Aorta (tissue), 5 donors: ENCODE measurements at places on chromosomes 6 and 20.

DNA sequence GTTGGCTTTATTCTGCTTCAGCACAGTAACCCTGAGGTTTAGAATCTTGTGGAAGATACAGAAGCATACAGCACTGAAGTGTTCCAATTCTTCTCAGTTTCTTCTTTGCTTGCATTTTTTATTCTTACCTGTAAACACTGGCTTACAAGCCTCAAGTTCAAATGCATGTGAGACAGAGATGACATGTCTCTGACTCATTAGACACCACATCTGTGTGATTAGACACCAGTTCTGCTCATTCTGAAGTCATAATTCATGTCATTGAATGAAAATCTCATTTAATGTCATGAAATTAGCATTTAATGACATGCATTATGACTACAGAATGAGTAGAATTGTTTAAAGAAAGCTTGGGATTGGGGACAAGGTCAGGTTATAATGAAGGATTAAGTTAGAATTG lies 5.8 kb downstream of the GZF1 start:
- no peak overlapping the region for H3K4me3 ChIP-seq
- H3K4me1 ChIP-seq, result no peaks in the 10 kb centered on the region
- no peak overlapping the region for H3K27ac ChIP-seq
- no peak for DNase-seq
- peaks cover 2% of the 10 kb centered on the region for H3K36me3 ChIP-seq

DNA sequence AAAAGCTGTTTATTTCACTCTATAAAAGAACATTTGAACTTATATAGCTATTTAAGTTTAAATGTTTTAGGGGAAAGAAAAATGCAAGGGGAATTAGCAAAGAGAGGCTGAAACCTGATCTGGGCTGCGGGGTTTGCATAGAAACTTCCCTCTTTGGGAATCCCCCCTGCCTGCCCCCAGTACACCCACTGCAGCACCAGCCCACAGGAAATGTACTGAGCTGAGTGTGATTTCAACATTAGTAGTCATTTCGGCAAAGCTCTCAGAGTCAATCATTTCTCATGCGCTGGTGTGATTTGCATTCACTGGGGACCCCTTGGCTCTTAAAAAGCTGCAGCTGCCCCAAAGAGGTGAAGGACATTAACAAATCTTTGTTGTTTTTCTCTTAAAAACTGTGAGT lies 859.4 kb downstream of the MAFB start:
- no peaks in the 10 kb centered on the region for H3K36me3 ChIP-seq
- H3K4me1 ChIP-seq, result no peaks in the 10 kb centered on the region
- no peak overlapping the region for H3K4me3 ChIP-seq
- no peak overlapping the region for H3K27ac ChIP-seq
- no peaks in the 10 kb centered on the region for H3K27me3 ChIP-seq

DNA sequence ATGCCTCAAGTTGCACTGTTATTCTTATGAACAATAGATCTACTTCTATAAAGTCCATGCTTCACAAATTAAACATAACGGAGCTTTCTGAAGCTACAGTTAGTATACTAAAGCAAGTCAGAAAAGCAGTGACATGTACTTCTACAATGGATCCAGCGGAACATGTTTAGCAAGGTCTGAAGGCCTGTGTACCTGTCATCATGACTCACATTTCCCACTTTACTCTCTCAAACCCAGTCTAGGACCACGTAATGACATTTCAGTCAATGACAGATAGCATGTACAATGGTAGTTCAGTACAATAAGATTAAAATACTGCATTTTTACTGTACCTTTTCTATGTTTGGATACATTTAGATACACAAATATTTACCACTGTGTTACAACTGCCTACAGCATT lies 132.1 kb downstream of the MMS22L start:
- H3K27ac ChIP-seq, result no peak overlapping the region
- peaks cover 3% of the 10 kb centered on the region for H3K36me3 ChIP-seq
- no peak for DNase-seq
- no peak overlapping the region for H3K4me3 ChIP-seq
- no peaks in the 10 kb centered on the region for H3K27me3 ChIP-seq

DNA sequence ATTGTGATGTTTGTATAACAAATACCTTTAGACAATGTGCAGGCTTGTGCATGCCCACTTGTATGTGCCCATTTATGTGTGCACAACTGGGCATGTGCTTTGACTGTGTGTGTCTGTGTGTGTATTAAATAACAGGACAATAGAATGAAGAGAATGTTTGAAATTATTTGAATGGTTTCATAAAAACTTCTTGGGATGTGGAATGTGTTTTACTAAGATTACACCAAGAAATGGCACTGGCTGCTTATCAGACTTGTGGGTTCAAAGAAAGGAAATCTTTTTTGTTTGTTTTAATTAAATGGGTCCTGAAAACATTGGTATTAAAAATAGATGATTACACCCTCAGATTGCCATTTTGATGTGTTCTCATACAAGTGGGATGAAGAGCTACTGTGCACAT lies 191.6 kb upstream of the CCN2 start:
- no peaks in the 10 kb centered on the region for H3K36me3 ChIP-seq
- peaks cover 7% of the 10 kb centered on the region for H3K4me1 ChIP-seq
- no peaks in the 10 kb centered on the region for H3K27me3 ChIP-seq
- H3K27ac ChIP-seq, result no peak overlapping the region

GRCh38 chr20:36827541-36828279 lies 48.2 kb upstream of the TLDC2 start:
- H3K27ac ChIP-seq, result no peak overlapping the region
- no peak overlapping the region for H3K4me3 ChIP-seq
- no peaks in the 10 kb centered on the region for H3K36me3 ChIP-seq
- no peak for DNase-seq
- no peaks in the 10 kb centered on the region for H3K27me3 ChIP-seq
